AML-193 (cell line): ENCODE measurements at places on chromosomes 3 and 15.

- peak; percentile 47 for DNase-seq
Observed at GRCh38 chr15:52082197-52083036, 30.2 kb downstream of the BCL2L10 start.

DNA sequence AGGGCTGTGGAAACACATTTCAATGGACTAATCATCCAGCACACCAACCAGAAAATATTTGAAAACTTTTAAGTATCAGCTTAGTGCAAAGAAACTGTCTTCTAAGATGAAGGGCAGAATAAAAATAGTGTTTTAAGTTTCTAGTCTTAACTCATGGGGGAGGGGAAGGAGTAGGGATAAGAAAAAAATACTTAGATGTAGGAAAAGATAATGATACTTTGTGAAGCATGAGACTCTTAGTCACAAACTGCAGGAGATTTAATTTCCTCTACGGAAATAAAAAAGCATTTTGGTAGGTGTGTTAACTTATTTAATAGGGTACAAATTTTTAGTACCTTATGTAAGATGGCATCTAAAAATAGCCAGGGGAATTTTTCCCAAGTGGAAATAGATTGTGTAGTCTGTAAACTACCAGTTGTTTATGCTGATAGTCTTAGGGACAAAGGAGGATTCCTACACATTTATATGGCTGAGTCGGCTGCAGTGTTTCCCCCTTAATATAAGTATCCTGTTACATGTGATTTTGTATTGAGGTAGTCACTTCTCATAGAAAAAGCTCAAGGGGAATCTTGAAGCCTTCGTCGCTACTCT is 78.2 kb upstream of the GBE1 start:
- DNase-seq = no peak

GRCh38 chr3:45345846-45346580 is 42.4 kb upstream of the LARS2 start:
- DNase-seq = no peak

DNA sequence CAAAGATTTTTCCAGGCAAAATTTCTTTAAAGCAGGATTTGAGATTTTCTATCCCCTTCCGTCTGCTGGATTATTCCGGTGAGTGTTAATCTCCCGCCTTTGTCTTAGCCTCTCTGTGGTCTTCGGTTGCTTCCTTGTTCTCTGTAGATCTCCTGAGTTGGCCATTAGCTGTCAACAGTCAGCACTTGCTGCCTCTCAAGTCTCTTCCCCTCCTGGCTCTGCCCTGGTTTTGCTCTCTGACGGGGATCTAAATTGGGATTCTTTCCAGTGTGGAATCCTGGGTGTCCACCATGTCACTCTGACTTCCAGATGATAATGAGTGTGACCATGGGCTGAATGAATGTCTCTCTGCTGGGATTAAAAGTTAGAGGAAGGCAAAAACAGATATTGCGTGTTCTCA is 121.5 kb downstream of the IGF1R start:
- DNase-seq = no peak

DNA sequence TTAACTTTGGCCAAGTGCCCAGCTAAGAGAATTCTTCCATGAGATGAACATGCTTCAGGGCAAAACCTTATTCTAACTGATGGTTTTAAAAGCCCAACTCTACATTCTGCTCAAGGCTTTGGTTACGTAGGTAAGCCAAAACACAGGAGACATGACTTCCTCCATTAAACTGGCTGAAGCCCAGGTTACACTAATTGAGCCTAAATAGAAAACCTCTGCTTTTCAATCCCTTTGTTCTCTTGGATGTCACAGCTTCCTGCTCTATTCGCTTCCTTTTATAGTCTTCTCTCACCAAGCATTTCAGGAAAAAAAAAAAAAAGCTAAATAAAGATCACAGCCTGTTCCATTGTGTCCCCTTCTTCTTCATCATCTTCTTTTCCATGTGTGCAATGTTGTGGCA is 420.4 kb downstream of the TIGIT start:
- DNase-seq = no peak

GRCh38 chr3:171827385-171827784 is 15.8 kb upstream of the TMEM212 start:
- DNase-seq = no peak

DNA sequence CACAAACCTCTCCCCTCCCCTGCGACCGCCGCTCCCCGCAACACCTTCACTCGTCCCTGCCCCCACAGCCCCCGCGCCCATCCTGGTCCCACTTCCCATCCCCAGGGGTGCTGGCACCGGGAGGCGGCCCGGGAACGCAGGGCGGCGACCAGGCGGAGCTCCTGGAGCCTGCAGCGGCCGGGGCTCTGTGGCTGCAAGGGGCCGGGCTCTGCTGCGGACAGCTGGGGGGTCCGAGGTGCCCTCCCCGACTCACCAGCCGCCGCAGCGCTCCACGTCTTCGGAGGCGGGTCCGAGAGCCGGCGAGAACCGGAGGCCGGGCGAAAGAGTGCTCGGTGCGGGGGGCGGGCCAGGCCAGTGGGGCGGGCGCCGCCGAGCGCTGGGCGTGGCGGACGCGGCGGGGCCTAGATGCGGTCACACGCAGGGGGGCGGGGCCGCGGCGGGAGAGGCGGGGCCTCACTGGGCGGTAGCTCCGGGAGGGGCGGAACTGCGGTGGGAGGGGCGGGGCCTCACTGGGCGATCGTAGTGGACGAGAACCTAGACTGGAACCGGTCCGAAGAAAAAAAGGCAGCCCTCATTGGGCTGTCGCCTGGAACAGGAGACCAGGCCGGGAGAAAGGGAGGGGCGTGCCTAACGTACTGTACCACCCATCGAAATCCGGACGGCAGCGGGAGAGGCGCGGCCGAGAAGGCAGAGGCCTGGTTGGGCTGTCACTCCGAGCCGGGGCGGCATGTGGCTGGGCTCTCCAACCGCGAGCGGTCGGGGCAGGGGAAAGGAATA is at the start of gene ANO10:
ANO10 (minus strand) TSS at position 356 of the 777 bp plus-strand sequence. CDS start 16,159 bp downstream, outside the sequence.
- peak; percentile 100 for DNase-seq

- no peak for DNase-seq
Observed at GRCh38 chr3:110069761-110070160, 732.4 kb upstream of the DPPA4 start.

GRCh38 chr3:176328666-176329065 is 868.6 kb downstream of the TBL1XR1 start:
- DNase-seq = no peak

DNA sequence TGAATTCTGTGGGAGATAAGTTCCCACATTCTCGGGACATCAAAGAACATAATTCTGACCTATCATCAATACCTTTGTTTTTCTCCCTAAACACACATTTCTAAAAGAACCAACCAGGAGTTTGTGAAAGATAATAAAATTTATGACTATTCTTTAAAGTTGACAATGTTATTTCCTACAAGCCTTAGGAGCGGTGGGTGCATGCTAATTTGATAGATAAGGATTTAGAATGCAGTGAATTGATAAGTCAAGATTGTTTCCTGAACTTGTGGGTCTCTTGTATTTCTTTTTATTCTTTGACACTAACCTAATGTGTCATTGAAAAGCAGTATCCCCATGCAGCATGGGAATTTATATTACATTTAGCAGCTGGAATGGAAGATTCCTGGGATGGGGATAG is 10.3 kb upstream of the UBE2E2 start:
- no peak for DNase-seq

DNA sequence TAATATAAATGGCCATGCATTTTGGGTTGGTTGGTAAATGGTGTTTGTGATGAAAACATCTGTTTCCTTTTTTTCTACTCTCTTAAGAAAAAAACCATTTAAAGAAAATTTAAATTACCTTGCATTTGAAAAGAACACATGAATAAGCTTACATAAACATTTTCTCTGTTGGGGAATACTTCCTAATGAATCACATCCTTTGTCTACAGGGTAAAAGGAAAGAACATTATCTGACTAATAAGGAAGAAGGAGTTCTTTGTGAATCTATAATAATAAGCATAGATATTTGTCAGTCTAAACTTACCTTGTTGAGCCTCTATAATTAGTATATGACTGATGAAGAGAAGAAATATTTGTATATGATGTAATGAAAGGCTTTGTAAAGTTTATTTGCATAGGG is 254.1 kb upstream of the ZNF717 start:
- DNase-seq = no peak

- no peak for DNase-seq
Observed at GRCh38 chr3:42122261-42123011, 31.3 kb downstream of the TRAK1 start.

GRCh38 chr15:96735632-96736240 is 405.2 kb downstream of the NR2F2 start:
- no peak for DNase-seq

DNA sequence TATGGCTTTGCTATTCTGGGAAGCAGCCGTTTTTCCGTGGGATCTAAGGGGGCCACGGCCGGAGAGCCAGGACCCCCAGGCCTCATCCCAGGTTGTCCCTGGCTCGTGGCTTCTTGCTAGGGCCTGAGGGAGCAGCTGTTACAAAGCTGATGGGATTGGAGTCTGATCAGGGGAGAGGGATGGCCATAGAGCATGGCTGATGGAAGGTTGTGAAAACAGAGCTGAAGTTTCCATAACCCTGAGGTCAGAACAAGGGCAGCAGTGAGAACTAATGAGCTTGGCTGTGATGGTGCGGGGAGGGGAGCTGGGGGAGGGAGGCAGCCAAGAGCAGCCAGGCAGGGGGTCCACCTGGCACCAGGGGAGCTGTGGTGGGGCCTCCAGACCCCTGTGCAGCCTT is 63.0 kb downstream of the LINGO1 start:
- no peak for DNase-seq

- DNase-seq = no peak
Observed at GRCh38 chr15:95377258-95377852, 953.1 kb upstream of the NR2F2 start.

- no peak for DNase-seq
Observed at GRCh38 chr3:33417066-33417673, 23.0 kb downstream of the UBP1 start.

- DNase-seq = peak; percentile 85
Observed at GRCh38 chr3:197734667-197735318, 1.9 kb downstream of the RUBCN start.

- DNase-seq = no peak
Observed at GRCh38 chr3:87462228-87462627, 185.8 kb upstream of the POU1F1 start.

DNA sequence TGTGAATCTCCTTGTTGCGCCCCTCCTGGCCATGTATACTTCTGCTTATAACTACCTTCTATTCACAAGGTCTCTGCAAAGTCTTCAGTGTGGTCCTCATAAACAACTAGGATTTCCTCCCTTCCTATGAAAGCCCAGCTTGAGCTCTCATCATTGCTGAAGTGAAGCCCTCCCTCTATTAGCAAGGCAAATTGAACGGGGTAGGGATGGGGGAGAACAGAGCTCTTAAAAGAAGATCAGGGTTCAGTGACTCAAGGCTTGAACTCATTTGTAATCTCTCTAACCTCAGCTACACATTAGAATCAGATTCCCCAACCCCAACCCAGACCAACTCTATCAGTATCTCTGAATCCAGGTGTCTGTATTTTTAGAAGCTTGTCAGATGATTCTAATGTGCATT is 88.3 kb upstream of the ST8SIA2 start:
- no peak for DNase-seq

DNA sequence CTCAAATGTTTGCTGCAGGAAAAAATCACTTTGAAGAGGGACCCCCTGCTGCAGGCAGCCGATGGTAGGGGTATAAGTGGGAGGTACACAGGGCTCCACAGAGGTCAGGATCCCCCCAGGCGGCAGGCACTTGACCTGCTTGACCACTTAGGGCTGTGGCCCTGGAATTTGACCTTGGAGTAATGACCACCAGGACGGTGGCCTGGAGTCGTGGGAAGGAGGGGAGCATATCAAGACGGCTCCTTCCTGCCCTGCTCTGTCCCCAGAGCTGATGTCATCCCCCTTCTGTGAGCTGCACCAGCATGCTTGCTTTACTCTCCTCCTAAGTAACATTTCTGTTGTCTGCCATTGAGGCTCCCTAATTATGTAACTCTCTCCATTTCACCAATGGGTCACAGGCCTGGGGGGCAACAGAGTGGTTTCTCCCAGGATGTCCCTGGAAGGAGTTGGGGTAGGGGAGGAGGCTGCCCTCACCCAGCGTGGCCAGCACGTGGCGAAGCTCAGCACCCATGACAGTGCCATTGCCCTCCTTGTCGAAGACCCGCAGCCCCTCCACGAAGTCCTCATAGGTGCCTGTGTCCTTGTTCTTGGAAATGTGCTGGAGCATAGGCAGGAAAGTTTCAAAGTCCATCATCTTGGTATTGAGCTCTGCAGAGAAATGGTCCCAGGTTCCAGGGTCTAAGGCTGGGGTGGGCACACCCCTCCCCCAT is 4.1 kb downstream of the MYL3 start:
- DNase-seq = no peak

- DNase-seq = no peak
Observed at GRCh38 chr3:127630811-127631714, 2.1 kb downstream of the PODXL2 start.

DNA sequence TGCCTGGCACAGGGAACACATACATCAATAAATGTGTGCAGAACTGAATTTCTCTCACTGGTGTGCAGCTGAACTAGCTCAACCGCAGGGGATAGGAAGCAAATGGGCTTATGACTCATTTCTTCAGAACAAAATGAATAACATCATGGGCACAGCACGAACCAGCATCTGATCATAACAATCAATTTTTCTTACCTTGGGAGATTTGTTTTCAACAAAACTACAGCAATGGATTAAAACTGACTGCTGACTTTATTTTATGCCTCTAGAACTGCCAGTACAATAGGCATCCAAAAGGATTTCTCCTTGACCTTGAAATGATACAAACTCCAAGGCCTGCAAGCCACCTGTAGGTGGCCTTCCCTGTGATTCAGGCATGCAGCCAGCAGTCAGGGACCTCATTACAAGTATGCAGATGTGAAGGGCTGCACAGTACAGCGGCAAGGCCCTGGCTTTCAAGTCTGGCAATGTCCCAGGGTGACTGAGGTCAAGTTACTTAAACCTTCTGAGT is 26.1 kb downstream of the TAMM41 start:
- DNase-seq = no peak

GRCh38 chr3:72347819-72348319 is 500.4 kb downstream of the SHQ1 start:
- DNase-seq = peak; percentile 99

DNA sequence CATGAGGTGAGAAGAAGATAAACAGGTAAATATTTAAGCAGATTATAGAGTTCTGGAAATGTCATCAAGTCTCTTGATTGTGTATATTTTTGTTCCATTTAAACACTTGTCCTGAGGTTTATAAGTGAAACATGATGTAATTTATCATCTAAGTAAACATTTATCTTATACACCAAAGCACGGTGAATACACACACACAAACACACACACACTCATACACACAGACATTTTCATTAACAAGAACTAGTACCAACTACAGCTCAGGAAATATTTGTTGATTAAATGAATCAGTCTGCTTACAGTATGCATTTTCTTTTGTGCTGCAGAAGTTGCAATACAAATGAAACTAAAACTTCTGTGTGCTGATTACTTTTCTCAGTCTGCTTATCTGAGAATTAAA is 357.3 kb downstream of the ZBTB20 start:
- no peak for DNase-seq

DNA sequence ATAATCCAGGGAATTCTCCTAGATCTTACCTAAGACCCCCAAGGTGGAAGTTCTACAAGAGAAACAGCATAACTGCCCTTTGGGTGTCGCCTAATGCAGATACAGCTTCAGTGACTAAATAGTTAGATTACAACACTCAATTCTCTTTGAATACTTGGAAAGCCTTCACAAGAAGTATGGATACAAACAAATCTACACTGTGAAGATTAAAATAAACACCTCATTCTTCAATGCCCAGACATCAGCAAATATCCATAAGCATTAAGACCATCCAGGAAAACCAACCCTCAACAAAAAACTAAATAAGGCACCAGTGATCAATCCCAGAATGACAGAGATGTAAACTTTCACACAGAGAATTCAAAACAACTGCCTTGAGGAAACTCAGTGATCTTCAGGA is 963.2 kb downstream of the PLOD2 start:
- DNase-seq = no peak

- DNase-seq = no peak
Observed at GRCh38 chr3:59839810-59840515, 790.1 kb upstream of the CFAP20DC start.
